ENCODE measurements at places on chromosomes 3 and 15. TPM values are rescaled to one million over a fixed set of nuclear protein-coding genes. Genes with fewer than 3 reads are reported as not detected.
A peak's percentile ranks its signal among the peaks of the same experiment; 100 is the strongest.

GRCh38 chr3:5300638-5301037 lies 113.1 kb downstream of the EDEM1 start:
- H3K27me3 ChIP-seq, result no peaks in the 10 kb centered on the region
- H3K36me3 ChIP-seq, result no peaks in the 10 kb centered on the region

DNA sequence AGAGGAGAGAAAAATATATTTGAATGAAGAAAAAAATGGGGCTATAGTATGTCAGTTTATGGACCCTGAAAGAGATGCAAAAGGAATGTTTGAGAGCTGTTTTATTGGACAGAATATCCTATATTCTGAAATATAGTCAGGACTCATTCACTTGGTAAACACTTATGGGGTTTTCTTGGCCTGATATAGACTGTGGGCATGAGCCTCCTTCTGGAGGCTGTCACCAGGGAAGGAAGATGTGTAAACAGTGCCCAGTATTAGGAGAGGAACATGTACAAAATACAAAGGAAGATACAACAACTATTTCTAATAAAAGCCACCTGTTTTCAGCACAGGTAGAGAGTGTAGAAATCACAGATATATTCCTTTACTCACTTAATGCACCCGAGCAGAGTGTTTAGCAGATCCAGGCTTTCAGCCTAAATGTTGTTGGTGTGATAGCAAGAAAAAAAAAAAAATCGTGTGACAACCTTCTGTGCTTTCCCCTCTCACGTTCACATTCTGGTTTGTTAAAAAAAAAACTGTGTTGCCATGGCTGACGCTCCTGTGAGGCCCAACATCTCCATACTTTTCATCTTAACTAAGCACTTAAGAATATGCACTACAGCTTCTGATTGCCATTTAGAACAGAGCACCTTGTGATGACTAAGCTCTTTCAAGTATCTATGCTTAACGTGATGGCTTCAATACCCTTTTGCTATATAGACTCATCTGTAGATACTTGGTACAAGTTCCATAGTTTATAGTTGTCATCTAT lies 134.1 kb downstream of the MBNL1 start:
- peak overlapping the region; percentile 63 for H3K27ac ChIP-seq
- no peak for DNase-seq
- no peaks in the 10 kb centered on the region for H3K27me3 ChIP-seq

DNA sequence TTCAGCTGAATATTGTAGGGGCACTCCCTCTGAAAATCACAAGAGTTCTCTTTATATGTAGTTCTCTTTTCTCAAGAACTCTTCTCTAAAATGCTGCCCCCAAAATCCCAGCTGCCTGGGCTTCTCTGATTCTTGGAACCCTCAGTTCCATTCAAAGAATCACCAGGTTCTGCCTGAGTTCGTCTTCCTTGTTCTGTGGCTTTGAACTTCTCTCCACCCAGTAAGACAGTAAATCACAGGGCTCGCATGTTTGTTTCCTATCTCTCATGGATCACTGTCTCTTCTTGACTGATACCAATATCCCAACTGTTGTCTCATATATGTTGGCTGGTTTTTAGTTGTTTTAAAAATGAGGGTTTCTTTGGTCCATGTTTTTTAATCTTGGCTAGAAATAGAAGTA lies 359.5 kb upstream of the CBLB start:
- no peak overlapping the region for H3K27ac ChIP-seq
- H3K4me1 ChIP-seq, result peaks cover 3% of the 10 kb centered on the region
- H3K27me3 ChIP-seq, result no peaks in the 10 kb centered on the region

The BFSP2 gene
- total RNA-seq, result 6.6 TPM

- no peak overlapping the region for H3K27ac ChIP-seq
- H3K36me3 ChIP-seq, result no peaks in the 10 kb centered on the region
- H3K27me3 ChIP-seq, result no peaks in the 10 kb centered on the region
Measured at GRCh38 chr15:99909592-99910295, 176.5 kb upstream of the LYSMD4 start.

- peak overlapping the region; percentile 92 for H3K4me3 ChIP-seq
- H3K36me3 ChIP-seq, result peaks cover 42% of the 10 kb centered on the region
- no peaks in the 10 kb centered on the region for H3K27me3 ChIP-seq
Measured at GRCh38 chr3:184300378-184300720, 1.3 kb downstream of the PSMD2 start.

DNA sequence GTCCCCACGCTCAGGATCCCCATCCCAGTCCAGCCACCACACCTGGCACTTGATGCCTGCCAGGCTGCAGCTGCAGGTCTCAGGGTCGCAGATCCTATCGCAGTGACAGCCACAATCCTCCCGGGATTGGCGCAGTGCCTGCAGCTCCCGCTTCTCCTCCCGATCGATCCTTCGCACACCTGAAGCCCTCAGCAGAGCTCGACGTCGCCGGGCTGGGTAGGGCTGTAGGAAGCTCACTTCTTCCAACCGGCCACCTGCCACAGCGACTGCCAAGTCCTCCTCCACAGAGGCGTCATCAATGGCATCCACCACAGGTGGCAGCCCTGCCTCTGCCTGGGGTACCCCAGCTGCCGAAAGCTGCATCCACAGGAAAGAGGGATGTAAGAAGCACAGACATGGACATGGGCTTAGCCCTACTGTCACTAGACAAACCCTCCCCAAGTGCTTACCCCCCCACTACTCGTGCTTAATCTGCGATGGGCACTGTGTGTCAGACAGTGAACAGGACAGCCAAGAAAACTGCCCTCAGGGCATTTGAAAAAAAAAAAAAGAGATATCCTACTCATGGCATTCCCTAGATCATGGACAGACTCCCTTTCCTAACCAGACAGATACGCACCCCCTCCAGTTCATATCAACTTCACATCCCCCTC lies 9.2 kb downstream of the CSRNP1 start:
- H3K4me3 ChIP-seq, result no peak overlapping the region
- H3K27ac ChIP-seq, result no peak overlapping the region
- no peak for DNase-seq
- H3K27me3 ChIP-seq, result no peaks in the 10 kb centered on the region
- H3K36me3 ChIP-seq, result peaks cover 53% of the 10 kb centered on the region
- peaks cover 40% of the 10 kb centered on the region for H3K4me1 ChIP-seq

The BUB1B gene
- total RNA-seq, result 4.8 TPM

The TUSC7 gene
- total RNA-seq, result not detected

The DPPA4 gene
- 1.0 TPM for total RNA-seq

DNA sequence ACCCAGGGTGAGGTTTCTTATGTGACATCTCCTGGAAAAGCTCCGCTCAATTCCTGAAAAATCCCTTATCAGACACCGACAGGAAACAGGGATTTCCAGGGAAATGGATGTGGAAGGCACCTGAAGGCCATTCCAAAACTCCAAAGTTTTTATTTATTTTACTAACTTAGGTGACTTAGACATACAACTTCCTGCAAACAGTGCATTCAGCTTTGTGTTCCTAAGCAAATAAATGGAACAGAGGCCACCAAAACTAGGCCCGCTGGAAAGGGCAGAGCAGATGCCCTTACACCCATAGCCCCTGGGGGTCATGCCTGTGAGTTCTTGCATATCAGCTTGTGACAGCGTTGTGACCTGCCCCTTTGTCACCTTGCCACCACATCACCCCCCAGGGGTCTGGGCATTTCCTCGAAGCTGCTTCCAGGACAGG lies 239.4 kb downstream of the XXYLT1 start:
- H3K4me1 ChIP-seq, result no peaks in the 10 kb centered on the region
- H3K27ac ChIP-seq, result no peak overlapping the region
- no peaks in the 10 kb centered on the region for H3K36me3 ChIP-seq
- no peaks in the 10 kb centered on the region for H3K27me3 ChIP-seq

All from CD4-positive, CD25-positive, alpha-beta regulatory T cell (primary cell).